ENCODE measurements at places on chromosomes 1 and 21.

DNA sequence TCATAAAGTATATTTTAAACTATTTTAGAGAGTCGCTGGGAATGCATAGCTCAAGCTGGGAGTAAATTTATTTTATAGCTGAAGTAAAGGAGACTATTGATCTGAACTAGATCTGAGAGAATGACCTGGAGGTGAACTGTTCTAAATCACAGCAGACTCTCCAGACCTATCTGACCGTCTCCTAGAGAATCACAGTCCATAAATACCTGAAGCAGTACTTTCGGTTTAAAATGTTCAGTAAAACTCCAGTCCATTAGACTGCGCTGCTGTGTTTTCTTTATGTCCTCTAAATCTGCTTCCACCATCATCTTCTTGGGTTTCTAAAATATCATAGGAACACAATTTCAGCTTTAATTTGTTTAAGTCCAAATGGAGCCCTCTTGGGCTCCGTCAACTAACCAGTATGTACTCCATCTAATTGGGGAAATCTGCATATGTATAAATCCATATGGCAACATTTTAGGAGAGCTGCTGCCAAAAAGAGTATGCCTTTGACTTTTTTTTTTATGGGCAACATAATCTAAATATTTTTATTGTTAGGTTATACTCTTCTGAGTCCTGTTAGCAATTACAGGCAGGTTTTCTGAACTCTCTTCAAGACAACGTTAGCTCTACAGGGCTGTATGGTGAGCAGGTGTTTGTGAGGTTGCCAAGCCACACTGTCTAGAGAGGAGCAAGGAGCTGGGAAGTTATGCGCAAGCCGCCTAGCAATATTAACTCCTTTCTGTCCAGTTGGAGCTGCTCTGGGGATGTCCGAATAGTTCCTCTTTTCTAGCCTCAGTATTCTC lies 111.2 kb downstream of the SPAG17 start:
- DNase-seq = no peak

GRCh38 chr1:89855413-89856123 lies 34.7 kb downstream of the LRRC8D start:
- DNase-seq = no peak

- DNase-seq = no peak
Measured at GRCh38 chr1:14928412-14928811, 225.1 kb upstream of the TMEM51 start.

- DNase-seq = no peak
Measured at GRCh38 chr1:208910161-208910560, 666.0 kb upstream of the PLXNA2 start.

DNA sequence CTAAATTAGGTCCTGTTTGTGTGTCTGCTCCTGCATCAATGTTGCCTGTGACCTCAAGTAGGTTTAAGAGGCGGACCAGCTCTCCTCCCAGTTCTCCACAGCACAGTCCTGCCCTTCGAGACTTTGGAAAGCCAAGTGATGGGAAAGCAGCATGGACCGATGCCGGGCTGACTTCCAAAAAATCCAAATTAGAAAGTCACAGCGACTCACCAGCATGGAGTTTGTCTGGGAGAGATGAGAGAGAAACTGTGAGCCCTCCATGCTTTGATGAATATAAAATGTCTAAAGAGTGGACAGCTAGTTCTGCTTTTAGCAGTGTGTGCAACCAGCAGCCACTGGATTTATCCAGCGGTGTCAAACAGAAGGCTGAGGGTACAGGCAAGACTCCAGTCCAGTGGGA lies 79.9 kb downstream of the PRDM2 start:
- DNase-seq = no peak

DNA sequence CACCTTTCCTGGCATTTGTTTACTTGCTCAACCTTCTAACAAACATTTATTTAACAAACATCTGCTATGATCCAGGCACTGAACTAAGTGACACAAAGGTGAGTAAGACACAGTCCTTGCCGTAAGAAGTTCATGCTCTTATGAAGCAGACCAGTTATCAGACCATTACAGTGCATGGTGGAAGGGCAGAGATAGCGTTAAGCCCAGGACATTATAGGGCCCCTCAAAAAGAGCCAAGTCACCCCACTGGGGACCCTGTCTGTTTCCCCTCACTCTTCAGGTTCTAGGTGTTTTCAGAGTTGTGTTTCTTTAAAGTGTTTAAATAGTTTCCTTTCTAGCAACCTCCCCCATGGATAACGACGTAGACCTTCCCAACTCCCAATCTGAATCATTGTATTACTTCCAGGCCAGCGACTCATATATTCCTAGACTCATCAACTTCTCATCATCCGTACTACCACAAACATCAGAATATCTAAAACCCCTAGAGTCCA lies 39.3 kb downstream of the TCP10L start:
- no peak for DNase-seq

- no peak for DNase-seq
Measured at GRCh38 chr1:88610687-88611086, 73.4 kb upstream of the PKN2 start.

GRCh38 chr1:209103092-209103491 lies 480.4 kb upstream of the CAMK1G start:
- DNase-seq = no peak

GRCh38 chr1:9438431-9439073 lies 100.7 kb upstream of the SLC25A33 start:
- no peak for DNase-seq

DNA sequence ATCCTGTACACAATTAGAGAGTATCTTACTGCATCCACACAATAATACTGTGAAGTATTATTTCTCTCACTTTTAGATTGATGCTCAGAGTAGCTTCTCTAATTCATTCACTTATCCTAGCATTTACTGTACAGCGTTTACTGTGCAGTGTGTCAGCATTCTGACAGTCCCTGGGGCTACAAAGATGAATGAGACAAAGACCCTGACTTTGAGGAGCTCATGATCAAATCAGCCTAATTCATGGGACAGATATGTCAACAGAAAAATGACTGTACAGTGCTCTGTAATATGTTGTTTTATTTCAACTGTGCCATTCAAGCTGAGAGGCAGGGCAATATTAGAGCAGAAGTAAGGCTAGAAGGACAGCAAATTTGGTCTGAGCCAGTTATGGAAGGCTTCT lies 152.5 kb downstream of the ZNF648 start:
- no peak for DNase-seq

DNA sequence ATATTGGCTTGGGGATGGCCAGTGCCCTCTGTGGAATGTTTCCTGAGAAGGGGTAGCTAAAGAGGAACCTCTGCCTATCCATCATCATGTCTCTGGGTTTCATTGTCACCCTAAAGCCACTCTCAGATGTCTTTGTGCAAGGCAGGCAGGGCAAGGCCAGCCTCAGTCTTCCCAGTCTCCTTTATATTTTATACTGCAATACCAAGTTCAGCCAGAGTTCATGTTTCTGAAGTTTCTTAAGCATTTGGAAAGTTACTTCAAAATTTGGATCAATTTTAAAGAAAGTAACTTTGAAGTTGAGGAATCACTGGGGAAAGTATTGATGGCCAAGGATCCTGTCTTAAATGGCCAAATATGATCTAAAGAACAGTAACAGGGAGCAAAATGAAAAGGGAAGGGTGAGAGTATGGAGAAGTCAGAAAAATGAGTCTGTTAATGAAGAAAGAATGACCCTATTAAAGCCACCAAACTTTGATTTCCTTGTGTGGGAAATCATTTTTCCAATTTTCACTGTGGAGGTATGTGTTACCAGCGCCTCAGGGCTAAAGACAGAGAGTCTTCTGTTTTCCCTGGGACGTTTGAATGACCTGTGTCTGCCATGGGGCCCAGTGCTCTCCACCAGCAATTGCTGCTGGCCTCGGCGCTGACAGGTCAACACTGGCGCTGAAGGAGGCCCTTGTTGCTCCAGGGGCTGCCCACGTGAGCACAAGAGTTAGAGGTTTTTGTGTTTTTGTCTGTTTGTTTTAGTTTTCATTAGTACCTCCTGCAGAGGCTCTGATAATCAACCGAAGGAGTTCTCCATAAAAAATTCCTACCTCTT lies 93.9 kb downstream of the ATP5PO start:
- DNase-seq = no peak

- no peak for DNase-seq
Measured at GRCh38 chr1:5311634-5312292, 657.4 kb downstream of the AJAP1 start.

DNA sequence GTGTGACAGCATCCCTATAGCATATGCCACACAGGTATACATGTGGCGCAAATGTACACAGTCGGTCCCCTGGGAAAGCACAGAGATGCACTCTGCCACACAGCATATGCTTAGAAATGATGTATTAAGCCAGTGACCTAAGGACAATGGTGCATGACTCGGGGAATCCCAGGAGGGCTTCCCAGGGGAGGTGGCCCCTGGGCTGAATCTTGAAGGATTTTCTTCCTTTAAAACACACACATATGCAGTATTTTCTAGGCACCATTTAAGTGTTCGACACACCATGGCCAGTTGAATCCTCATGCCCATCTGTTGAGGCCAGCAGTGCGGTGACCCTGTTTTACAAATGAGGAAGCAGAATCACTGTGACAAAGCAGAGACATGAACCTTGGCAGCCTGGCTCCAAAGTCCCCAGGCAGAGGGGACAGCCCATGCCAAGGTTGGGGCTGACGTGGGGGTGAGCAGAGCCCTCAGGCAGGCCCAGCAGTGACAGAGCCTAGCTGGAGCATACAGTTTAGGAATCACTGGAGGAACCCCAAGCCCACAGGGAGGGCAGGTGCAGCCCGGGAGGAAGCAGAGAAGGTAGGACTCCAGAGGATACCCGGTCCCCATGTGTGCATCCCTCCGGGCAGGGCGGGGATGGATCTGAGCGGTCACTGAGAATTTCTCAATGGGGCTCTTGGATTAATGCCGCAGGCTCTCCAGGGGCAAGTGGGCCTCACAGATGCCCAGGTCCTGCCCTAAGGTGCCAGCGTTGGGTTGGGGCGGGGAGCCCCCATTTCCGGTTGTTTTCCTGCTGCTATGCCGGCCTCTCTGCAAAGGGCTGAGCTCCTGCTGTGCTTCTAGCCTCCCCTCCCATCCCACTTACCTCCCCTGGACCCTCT lies 28.4 kb downstream of the WNT3A start:
- no peak for DNase-seq

- no peak for DNase-seq
Measured at GRCh38 chr1:178798232-178798861, 72.5 kb downstream of the ANGPTL1 start.

DNA sequence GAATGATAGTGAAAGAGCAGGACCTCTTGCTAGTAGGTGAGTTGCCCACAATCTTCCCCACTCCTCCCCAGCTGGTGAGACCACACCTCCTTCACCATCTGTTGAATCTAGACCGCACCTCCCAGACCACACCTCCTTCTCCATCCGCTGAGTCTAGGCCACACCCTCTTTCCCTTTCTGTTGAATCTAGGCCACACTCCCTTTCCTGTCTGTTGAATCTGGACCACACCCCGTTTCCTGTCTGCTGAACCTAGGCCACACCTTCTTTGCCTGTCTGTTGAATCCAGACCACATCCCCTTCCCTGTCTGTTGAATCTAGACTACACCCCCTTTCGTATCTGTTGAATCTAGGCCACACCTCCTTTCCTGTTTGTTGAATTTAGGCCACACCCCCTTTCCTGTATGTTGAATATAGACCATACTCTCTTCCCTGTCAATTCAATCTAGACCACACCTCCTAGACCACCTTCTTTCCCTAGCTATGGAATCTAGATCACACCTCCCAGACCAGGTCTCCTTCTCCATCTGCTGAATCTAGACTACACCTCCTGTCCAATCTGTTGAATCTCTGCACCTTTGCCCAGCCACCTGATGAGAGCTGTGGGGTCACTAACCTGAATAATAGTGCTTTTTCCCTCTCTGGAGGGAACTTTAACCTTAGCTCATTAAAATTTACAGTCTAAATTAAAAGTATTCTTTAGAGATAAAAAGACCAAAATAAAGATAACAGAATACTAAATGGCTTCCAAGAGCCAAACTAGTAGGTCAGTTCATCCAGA lies 116.3 kb downstream of the DAB1 start:
- peak; percentile 75 for DNase-seq

GRCh38 chr1:205319081-205320018 lies 2.2 kb downstream of the NUAK2 start:
- no peak for DNase-seq

DNA sequence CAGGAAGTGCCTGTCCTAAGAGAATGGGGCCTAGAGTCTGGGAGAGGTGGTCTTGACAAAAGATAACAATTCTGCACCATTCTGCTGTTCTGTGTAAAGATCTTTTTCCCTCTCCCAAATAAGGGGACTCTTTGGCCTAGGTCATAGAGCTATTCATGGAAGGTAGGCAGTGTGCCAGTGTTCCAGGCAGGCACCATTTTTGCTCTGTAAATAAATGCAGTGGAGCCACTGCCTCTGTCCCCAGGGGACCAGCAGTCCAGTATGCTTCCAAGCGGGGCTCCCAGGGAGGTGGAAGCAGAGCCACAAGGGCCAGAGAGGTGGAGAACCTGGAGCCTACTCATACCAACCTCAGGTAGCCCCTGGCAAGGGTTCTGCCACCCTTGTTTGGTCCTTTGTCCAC lies 25.9 kb downstream of the KCNA2 start:
- no peak for DNase-seq

DNA sequence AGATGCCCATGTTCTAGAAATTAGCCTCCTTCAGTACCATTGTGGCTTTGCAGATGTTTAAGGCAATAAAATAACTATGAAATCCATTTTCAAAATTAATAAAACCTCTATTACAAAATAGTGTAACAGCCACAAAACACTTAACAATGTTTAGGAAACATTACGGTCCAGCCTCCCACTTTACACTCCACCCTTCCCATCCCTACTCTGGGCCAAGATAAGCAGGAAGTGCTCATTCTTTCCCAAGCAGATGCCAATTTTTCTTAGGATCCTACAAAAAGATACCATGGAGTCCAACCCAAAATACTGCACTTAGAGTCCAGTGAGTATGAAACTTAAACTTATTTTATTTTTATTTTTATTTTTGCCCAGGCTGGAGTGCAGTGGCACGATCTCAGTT lies 150.8 kb downstream of the NR5A2 start:
- DNase-seq = no peak

DNA sequence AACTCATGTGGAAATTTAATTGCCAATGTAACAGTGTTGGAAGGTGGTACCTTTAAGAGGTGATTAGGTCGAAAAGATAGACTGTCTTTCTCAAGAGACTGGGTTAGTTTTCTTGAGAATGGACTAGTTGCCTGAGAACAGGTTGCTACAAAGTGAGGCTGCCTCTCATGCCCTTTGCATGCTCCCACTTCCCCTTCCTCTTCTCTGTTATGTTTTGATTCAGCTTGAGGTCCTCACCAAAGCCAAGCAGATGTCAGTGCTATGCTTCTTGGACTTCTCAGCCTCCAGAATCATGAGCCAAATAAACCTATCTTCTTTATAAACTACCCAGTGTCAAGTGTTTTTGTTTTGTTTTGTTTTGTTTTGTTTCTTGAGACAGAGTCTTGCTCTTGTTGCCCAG lies 187.0 kb upstream of the RUNX1 start:
- no peak for DNase-seq

- DNase-seq = no peak
Measured at GRCh38 chr1:229209386-229209785, 61.5 kb upstream of the RAB4A start.

DNA sequence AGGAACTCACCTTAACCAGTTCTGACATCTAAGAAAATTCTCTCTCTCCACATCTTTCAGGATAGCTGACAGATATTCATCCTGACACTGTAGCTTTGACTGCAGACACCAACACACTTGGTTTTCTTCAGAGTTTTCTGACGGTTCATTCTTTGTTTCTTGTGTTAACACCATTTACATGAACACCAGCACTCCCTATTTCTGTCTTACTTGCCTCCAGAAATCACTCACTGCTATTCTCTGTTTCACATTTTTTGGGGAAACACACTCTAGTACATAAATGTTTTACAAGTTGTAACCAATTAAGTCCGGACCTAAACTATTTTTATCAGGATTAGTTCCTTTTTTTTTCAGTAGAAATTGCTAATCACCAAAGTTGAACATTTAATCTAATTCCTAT lies 15.4 kb downstream of the FLVCR1 start:
- DNase-seq = no peak

GRCh38 chr1:5423109-5423508 lies 569.1 kb downstream of the NPHP4 start:
- peak; percentile 25 for DNase-seq
